ENCODE measurements at places on chromosomes 16 and 17.

GRCh38 chr17:45292696-45293412 is 24.0 kb downstream of the MAP3K14 start:
- no peak for DNase-seq

GRCh38 chr17:19262650-19263631 is 25.8 kb downstream of the EPN2 start:
- no peak for DNase-seq

DNA sequence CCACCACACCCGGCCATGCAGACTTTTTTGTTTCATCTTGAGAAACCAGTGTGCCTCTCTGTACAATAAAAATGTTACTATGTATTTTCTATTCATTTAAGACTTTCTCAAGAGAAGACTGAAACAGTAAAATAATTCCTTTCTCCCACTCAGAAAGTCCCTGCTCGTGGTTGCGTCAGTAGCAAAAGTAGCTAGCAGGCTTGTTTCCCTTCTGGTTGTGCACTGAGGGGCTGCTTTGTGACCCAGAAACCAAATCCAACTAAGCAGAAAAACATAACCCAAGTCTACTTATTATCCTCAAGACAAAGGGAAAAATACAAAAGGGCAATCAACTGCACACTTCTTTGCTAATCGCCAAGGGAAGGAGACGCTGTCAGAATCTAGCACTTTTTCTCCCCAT is 3.4 kb upstream of the PNPO start:
- no peak for DNase-seq

GRCh38 chr16:25198021-25198420 is 18.7 kb upstream of the AQP8 start:
- DNase-seq: no peak

DNA sequence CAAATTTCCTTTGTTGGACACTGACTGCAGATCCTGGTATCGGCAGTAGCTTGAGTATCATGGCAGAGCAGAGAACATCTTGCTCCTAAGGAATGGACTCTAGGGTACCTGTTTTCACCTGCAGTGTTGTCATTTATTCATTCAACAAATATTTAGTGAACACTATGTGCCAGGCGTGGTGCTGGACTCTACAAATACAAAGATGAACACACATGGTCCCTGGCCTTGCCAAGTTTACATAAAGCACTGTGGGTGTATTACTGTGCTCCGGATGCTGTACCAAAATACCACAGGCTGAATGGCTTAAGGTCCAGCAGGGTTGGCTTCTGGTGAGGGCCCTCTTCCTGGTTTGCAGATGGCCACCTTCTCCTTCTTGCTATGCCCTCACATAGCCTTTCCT is 14.2 kb upstream of the CCR7 start:
- no peak for DNase-seq

- DNase-seq: no peak
Measured at GRCh38 chr16:70594569-70594968, 51.8 kb upstream of the IL34 start.

- no peak for DNase-seq
Measured at GRCh38 chr17:62076864-62077788, 12.0 kb upstream of the MED13 start.

GRCh38 chr16:53207810-53208752 is 153.3 kb downstream of the CHD9 start:
- no peak for DNase-seq

GRCh38 chr17:40086150-40087044 is 14.0 kb downstream of the NR1D1 start:
- no peak for DNase-seq

DNA sequence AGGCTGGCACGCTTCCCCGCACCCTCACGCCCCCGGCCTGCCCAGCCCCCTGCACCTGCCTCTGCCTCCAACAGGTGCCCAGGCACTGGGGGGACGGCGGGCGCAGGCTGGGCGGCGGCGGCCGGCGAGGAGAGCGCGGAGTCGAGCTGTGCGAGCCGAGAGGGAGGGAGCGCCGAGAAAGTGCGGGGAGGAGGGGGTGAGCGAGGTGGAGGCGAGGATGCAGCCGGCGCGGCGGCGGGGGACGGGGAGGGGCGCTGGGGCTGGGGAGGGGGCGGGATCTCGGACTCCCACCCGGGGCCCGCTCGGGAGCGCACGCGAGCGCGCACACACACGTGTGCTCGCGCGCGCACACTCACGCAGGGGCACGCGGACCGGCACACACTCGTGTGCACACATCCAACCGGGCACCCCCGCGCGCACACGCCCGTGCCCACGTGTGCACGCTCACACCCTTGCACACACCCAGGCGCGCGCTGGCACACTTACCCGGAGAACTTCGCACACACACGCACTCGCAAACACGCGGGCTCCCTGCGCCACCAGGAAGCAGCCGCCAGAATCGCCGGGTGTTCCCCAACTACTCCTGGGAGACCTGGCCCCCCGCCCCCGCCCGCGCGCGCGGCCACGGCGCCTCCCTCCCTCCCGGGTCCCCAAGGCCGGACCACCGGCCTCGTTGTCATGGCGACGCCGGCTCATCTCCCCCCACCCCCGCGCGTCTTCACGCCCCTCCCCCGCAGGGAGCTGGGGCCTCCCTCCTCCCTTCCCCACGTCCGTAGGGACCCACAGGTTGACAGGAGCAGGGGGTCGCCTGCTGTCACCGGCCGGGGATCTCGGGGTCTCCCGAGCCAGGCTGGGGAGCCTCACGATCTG is at the start of gene DOC2A:
DOC2A (minus strand) TSS at position 184 of the 870 bp plus-strand sequence. CDS start 805 bp downstream, outside the sequence.
- DNase-seq: no peak

- peak; percentile 75 for DNase-seq
Measured at GRCh38 chr16:67173808-67174705, 3.7 kb downstream of the NOL3 start.

DNA sequence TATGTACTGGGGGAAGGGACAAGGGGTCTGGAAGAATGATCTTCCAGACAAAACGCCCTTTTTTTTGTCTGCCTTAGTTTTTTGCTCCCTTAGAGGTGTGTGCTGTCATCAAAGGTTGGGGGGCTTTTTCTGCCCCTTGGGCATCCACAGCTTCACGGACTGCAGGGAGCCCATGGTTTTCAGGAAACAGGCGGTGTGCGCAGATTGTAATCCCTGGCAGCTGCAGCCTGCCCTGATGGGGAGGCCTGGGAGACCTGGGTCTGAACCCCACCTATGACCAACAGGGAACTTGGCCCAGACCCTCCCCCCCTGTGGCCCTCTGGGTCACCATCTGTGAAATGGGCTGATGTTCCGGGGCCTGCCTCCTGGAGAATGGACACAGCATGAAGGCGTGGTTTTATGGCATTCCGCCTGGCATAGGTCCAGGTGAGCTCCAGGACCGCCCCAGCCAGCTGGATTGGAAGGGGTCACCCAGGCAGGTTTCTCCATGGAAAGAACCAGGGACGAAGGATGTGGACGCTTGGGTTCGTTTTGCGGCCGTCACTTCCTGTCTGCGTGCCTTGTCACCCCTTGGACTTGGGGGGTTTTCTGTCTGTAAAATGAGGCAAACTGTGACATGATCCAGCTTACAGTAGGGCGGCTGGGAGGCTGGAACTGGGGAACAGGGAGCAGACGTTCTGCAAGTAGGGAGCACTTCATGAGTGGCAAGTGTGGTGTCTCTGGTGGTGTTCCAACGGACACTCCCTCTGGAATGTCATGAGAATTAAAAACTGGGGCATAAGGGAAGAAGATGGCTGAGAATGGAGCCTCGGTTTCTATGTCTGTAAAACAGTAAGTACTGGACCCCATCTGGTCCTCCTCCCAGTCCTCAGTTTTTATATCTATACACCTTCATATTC is 1.5 kb downstream of the CPNE2 start:
- DNase-seq: no peak

DNA sequence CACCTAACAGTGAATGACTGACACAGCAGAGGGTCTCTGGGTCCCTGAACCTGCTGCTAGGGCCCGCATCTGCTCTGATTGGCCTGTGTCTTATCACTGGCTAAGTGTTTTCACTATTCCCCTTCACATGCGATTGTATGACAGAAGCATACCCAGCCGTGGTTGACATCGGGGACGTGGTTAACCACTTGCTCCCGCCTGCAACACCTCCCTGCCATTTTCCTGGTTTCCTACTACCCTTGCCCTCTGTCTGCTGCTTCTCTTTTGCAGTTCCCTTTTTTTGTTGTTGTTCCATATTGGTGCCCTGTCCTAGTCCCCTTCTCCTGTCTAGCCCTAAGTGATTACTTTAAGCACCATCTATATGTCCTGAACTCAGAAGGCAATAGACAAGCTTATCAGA is 177.0 kb downstream of the RGS9 start:
- no peak for DNase-seq

- no peak for DNase-seq
Measured at GRCh38 chr16:86480444-86480843, 29.9 kb upstream of the FOXF1 start.

DNA sequence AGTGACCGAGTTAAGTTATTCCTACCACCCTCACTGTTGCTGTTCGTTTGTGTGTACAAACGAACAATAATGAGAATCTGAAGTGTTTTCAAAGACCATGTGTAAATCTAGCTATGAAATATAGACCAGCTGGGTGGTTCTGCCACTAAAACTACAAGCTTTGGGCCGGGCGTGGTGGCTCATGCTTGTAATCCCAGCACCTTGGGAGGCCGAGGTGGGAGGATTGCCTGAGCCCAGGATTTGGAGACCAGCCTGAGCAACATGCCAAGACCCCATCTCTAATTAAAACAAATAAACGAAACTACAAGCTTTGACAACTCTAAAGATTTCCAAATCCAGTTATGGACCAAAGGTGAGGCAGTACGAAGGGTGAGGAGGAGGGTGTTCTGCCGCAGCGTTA is 973 bp downstream of the RECQL5 start:
- DNase-seq: no peak

DNA sequence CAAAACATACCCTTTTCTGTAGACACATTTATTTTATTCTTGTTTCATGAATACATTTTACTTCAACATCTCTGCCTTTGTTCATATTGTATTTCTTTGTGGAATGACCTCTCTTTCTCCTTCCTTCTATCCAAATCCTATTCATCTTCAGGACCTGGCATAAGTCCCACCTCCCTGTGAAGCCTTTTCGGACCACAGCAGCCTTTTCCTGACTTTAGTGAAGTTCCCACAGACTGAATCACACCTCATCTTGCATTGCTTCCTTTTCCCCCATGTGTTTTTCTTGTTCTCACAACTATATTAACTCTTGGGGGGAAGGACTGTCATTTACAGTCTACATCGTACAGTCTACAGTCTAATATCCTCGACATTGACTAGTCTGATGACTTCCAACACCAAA is 58.2 kb downstream of the MFSD11 start:
- no peak for DNase-seq

DNA sequence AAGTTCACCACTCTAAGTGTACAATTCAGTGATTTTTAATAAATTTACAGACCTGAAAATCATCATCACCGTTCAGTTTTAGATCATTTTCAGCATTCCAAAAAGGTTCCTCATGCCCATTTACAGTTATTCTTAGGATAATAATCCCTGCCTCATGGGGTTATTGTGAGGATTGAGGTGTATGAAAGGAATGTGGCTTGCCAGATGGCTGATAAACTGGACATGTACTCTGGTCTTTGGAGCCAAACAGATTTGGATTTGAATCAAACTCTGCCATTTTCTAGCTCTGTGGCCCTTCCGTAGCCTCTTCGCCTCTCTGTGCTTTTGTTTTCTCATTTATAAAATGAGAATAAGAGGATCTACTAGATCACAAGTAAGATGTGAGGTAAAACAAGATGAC is 53.9 kb upstream of the GPRC5B start:
- DNase-seq: no peak

- DNase-seq: no peak
Measured at GRCh38 chr17:5439446-5439764, 450 bp upstream of the C1QBP start.

- no peak for DNase-seq
Measured at GRCh38 chr16:57941016-57941664, 29.8 kb downstream of the CNGB1 start.

Data from T-helper 2 cell treated with Interferon-gamma antibody and Interleukin-4, amounts not matched to agents 5 μg/mL and 100 μg/mL, for 36 hours (primary cell).